ENCODE measurements at places on chromosomes 4 and X.

DNA sequence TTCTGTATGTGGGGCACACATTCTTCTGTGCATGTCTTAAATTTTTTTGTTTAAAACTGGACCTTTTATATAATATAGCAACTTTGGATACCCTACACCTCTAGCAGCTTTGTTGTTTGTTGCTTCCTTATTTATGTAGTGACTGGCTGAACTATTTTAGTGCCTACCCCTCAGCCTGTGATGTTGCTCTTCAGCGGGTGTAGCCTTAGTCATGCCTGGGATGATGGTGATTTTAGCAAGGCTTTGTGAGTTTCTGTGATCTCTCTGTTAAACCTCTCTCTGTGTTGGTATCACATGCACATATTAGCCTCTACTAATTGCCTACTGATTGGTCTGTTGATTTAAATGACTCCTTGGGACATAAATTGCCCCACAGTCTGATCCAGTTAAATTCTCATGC, 22.8 kb downstream of the USP9X start:
- no peak for DNase-seq

- no peak for DNase-seq
Observed at GRCh38 chr4:55348466-55348865, 2.4 kb downstream of the SRD5A3 start.

- DNase-seq = no peak
Observed at GRCh38 chrX:134847133-134847532, 143.7 kb upstream of the SMIM10 start.

DNA sequence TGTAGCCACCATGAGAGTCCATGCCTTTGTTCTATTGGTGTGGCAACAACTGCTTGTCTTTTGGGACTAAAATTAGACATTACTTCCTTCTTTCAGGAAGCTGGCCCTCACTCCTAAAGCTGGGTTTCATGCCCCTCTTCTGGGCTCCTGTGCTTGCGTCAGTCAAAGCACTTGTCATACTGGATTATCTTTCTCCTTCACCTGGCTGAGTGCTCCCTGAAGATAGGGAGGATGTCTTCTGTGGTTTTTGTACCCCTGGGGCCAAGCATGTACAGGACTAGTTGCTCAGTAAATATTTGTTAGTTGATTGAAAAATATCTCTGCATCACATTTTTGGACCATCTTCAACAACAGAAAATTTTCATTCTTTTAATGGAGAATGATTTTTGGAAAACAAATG, 26.1 kb upstream of the LONRF3 start:
- no peak for DNase-seq

GRCh38 chrX:110430293-110431076, 71.8 kb downstream of the RTL9 start:
- no peak for DNase-seq

DNA sequence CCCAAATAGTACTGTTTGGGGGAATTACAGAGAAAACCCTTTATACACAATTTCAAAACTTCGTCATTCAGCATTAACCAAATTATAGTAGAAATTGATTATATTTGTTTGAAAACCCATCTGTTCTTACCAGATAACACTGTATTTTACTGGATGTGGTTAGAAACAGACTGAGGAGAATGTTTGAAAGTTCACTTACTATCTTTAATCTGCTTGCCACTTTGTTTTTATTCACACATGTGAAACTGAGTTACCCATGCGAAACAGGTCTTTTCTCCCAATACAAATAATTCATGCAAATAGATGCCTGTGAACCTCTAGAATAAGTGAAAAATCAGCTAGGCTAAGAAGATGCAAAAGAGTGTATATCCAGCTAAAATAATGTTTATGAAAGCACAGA, 177.5 kb downstream of the NAA11 start:
- no peak for DNase-seq

GRCh38 chr4:101201421-101201820, 145.9 kb downstream of the PPP3CA start:
- no peak for DNase-seq

DNA sequence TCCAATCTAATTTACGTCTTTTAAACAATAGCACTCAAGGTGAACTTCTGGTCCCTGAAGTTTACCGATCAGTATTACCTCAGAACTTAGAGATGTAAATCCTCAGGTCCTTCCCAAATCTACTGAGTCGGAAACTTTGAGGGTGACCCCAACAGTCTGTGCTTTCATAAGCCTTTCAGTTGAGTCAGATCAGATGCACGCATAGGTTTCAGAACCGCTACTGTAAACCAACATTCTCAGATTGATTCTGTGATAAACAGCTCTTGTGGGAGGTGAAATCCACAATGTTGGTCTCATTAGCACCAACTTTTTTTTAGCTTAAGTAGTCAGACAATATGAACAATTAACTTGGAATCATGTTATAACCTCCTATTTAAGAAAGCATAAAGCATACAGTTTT, 86.0 kb downstream of the WWC2 start:
- no peak for DNase-seq

GRCh38 chr4:182307746-182308145, 64.5 kb downstream of the TENM3 start:
- DNase-seq = no peak

- no peak for DNase-seq
Observed at GRCh38 chr4:146481246-146481645, 40.5 kb downstream of the SLC10A7 start.

GRCh38 chrX:40154853-40155588, 57.3 kb upstream of the BCOR start:
- no peak for DNase-seq

DNA sequence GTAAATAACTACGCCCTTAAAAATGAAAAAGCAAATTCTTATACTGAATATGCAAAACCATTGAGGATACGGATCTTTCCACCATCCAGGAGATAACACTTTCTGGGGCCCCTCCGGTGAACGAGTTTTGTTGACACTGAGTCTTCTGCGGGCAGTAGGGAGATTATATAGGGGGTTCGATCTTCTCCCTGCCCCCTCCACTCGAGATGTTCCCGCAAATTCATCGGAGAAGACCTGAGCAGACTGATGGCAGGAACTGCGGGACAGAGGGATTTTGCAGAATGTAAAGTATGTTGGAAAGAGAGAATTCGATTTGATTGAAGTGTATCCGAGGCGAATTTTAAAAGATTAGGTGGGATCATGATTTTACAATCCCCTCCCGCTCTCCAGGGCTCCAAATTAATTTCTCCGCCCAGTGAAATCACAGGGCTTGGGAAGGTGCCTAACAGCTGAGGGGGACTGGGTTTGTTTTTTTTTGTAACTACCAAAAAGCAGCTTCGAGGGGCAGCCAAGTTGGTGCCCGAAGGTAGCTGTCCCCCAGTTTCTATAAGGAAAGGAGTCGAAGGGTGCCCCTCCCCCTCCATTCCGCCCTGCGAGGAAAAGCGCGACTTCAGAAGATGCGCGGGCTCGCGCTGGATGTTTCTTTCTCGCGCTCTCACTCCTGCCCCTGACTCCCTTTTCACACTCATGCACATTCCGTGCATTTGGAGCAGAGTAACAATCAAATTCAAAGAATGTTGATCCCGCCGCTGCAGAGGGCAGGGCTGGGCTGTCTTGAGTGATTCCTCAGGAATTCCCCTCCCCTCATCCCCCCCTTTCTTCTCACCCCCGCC, 1.2 kb downstream of the TMEM255A start:
- peak; percentile 49 for DNase-seq

DNA sequence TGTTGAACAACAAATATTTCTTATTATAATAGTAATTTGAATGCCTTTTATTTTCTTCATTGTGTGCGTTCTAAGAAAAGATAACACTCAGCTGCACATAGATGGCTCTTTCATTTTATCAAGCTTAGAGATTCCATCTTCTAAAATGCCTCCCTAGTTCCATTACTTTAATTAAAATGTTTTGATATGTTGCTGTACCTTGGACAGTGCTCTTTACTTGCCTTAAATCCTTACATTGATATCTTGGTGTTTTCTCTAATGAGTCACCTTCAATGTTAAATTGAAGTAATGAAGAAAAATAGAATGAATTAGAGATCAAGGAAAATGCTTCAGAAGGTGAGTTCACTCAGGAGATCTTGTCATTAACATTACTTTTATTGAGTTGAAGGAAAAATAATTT, 1672.4 kb upstream of the AGA start:
- DNase-seq = no peak

- no peak for DNase-seq
Observed at GRCh38 chr4:187603093-187604025, 392.2 kb upstream of the ZFP42 start.

GRCh38 chrX:50157545-50158135, 43.2 kb downstream of the AKAP4 start:
- no peak for DNase-seq

DNA sequence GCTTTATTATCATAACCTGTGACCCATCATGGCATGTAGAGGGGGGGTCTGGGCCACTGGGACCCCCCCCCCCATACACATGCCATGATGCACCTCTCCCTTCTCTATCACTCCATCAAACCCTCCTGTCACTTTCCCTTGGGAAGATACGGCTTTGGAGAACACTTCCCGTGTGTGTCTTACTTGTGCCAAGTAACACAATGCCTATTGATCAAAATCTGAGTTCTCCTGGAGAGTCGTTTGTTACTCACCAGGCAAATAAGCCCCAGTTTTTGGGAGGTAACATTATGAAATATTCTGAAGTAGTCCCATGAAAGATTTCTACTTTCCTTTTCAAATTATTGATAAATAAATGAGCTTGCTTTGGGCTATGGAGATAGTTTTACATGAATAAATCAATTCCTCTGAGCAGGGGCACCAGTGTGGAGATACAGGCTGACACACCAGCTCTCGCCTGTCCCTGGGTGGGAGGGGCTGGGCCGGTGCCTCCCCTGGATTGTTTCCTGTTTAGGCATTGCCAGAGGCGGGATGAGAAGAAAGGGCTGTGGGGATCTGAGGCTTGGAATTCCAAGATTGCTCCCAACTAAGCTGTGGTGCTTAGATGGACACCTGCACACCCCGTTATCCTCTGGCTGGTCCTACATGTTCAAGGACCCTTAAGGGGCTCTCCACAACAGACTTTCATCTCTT, 63.2 kb upstream of the WWC2 start:
- no peak for DNase-seq

DNA sequence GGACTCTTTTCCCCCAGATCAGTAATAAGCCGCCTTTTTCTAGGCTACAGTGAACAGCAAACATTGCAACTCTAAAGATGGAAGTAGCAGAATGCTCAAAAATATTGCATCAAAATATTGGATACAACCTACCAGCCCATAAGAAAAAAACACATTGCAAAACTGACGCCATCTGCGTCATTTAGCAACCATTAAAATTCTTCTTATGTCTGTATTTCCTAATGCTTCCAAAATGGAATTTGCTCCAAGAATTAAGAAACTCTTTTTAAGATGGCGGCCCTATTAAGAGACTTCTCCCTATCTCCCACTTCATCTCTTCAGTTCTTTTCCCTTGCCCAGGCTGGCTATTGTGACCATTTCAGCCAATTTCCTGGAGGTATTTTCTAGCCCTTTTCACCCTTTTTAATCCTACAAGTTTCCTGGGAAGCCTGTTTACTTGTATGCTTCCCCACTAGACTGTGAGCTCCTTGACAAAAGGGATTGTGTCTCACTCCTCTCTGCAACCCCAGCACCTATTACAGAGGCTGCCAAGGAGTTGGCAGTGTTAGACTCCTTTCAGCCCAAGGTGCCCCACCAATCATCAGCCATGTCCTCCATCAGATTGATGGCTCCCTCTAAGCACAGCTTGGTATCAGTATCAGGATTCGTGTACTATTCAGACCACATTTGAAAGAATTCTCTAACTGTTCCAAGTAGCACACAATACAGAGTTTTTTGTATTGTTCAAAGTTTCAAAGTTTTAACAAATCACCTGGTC, 4.4 kb downstream of the GPC3 start:
- no peak for DNase-seq

GRCh38 chr4:44661940-44662622, 10.7 kb upstream of the YIPF7 start:
- no peak for DNase-seq

- no peak for DNase-seq
Observed at GRCh38 chr4:3043282-3044020, 30.9 kb downstream of the HTT-AS start.

DNA sequence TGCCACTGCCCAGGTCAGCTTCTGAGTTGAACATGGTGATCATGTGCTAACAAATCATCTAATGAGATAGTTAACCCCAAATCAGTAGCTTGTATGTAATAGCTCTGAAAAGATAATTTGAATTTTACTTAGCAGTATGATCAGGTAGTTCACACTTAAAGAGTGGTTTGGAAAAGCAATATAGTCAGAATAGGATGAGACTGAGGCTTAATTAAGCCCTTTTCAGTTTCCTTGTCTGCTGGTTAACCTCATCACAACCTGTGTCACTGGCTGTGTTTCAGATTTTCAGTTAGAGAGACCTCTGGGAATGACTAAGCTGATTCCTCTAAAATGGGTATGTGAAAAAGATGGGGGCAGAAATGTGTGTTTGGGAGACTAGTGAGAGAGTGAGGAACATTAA, 38.1 kb downstream of the GPR174 start:
- no peak for DNase-seq

GRCh38 chrX:130084631-130085237, 25.6 kb downstream of the ELF4 start:
- no peak for DNase-seq

- no peak for DNase-seq
Observed at GRCh38 chr4:152996111-152996571, 60.0 kb downstream of the FHDC1 start.

DNA sequence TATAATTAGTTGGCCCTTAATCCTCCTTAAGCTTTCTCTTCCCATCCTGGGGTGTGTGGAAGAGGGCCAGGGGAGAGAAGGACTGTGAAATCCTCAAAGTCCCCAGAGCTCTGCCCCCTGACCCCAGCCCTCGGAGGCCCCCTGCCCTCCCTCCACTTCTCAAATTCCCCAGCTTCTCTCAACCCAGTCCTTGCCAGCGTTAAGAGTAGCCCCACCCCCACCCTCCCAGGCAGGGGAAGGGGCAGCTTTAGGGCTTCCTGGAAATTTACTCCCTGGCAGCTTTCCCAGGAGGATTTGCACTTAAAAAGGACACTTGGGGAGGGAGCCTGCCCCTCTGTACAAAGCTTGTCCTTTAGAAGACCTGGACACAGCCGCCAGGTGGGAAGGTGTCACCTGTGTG, 11.8 kb upstream of the CD40LG start:
- DNase-seq = no peak

- DNase-seq = no peak
Observed at GRCh38 chr4:6322067-6322760, 52.6 kb downstream of the WFS1 start.

DNA sequence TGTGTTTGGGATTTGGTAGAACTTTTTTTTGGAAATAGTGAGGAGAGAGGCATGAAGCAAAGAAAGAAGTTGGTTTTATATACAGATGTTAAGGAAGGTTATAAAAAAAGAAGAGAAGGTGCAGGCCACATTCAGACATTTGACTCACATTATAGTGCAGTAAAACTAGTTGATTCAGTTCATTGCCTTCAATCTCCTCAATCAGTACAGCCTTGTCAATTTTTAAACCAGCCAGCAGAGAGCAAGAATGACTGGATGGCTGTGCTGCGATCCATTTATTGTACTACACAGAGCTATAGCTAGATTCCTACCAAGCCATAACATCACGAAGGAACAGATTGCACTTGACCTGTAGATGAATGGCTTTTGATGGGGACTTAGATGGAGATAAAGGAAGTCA, 79.7 kb upstream of the LSM6 start:
- no peak for DNase-seq

GRCh38 chr4:133891011-133891410, 310.6 kb downstream of the PABPC4L start:
- DNase-seq = no peak

GRCh38 chrX:115689931-115690330, 129.0 kb downstream of the PLS3 start:
- DNase-seq = no peak

Measured in CD4-positive, alpha-beta T cell treated with Interleukin-6 for 4 hours (primary cell).